ENCODE measurements at places on chromosomes 3 and 15. TPM values are rescaled to one million over a fixed set of nuclear protein-coding genes. Genes with fewer than 3 reads are reported as not detected.

GRCh38 chr3:127764301-127764700 is 58.0 kb downstream of the MGLL start:
- no peak for DNase-seq

TRPC1 gene
- 17.1 TPM for total RNA-seq

GRCh38 chr3:172161133-172161789 is 121.9 kb downstream of the FNDC3B start:
- no peak for DNase-seq

- no peak for DNase-seq
These were observed 175.0 kb downstream of the PDZRN3 start for GRCh38 chr3:73449774-73450173.

MED12L gene
- total RNA-seq, result 0.32 TPM

GRCh38 chr3:23068016-23068728 is 135.0 kb upstream of the UBE2E2 start:
- DNase-seq, result no peak

GRCh38 chr3:161316006-161316689 is 55.2 kb downstream of the SPTSSB start:
- peak; percentile 21 for DNase-seq

All from GM23248 (cell line).